ENCODE measurements at places on chromosomes 2 and 18.

DNA sequence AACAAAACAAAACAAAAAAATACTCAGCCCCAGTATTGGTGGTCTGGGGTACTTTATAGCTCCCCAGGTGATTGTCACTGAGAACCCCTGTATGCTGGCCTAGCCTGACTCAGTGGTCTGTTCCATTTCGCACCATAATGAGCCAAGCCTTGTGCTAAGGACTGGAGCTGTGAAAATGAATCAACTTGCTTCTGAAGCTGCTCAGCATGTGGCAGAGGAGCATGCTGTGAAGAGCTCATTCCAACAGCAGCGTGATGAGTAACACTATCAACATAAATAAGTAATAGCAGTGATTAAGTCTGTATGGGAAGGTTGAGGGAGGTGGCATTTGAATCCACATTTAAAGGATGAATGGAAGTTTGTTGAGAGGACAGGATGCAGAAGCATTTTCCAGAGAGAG lies 67.2 kb upstream of the ATL2 start:
- DNase-seq, result no peak

DNA sequence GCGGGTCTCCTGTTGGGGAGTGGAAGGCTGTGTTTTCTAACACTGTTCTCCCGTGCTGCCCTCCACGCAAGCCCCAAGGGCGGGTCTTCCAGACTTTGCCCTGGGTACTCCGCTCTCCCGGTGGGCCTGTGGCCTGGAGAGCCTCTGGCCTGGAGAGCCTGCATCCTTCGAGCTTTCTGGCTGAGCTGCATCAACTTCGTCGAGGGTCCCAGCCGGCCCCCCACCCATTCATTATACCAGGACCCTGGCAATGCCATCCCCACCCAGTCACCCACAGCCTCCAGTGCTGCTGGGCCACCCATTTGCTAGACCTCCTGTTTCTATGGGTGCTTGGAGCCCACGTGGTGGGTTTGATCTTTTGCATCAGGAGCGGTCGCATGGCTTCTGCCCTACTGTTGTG lies 102.2 kb downstream of the PTGR3 start:
- no peak for DNase-seq

DNA sequence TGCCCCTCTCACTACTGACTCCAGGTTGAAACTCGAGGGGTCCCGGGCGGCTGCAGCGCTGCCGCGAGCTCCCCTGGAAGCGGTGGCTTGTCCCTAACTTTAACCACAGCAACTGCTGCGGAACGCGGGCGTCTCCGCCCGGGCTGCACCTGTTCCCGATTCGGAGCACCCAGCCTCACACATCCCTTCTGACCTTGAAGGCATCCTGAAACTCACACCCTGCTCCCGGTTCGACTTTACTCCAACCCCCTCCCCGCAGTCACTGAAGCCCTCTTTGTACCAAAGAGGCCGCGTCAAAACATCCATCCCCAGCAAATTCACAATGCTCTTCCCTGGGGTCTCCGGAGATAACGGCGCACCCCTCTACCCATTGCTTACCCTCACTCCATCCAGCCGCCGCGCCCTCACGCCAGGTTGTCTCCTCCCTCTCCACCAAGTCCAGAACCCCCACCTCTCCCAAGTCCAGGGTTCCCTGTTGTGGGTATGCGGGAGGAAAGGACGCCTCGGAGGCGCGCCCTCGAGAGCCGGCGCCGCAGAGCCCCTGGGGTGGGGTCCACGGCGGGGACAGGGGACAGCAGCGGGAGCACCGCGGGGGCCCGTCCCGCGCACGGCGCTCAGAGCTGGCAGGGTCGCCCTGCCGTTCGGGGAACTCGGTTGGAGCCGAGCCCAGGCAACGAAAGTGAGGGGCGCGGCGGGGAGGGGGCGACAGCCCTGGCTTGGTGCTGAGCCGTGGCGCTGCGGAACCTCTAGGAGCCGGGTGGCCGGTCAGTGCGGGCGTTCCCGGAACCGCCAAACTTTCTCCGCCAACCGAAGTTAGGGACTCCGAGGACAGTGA lies 934 bp downstream of the MYO5B start:
- no peak for DNase-seq

DNA sequence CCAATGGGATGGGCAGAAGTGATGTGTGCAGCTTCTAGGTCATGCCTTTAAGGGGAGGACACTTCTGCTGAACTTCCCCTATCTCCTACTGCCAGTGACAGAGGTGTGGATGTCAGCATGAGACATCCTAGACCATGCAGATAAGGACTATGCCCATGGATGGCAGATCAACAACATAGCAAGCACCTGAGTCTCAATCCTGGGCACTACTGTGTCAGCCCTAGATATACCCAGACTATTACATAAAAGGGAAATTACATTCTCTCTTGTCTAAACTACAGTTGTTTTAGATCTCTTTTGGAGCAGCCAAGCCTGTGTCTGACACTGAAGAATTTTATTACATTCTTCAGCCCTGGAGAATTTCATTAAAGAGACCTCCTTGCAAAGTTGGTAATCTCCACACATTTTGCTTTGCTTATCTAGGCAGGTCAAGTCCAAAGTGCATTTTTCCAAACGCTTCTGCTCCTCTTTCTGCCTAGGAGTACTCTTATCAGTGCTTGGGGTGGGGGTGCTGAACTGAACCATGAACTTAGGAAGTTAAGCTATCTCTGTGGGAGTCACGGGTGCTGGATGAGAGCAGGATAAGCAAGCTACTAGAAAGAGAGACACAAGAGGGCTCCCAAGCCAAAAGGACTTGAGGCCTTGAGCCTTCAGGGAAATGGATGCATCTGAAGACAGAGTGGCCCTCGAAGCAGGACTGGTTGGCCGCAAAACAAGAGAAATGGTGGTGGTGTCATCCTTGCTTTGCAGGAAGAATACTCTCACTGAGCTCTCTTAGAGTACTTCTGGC lies 95.2 kb upstream of the SPRED2 start:
- DNase-seq, result no peak
